ENCODE measurements at places on chromosomes 5 and 9. TPM values are rescaled to one million over a fixed set of nuclear protein-coding genes. Genes with fewer than 3 reads are reported as not detected.

- DNase-seq = no peak
These were observed 499.1 kb downstream of the CDK5RAP2 start for GRCh38 chr9:120080849-120081248.

- no peak for DNase-seq
These were observed 655.3 kb downstream of the LRRC70 start for GRCh38 chr5:63233911-63234310.

DNA sequence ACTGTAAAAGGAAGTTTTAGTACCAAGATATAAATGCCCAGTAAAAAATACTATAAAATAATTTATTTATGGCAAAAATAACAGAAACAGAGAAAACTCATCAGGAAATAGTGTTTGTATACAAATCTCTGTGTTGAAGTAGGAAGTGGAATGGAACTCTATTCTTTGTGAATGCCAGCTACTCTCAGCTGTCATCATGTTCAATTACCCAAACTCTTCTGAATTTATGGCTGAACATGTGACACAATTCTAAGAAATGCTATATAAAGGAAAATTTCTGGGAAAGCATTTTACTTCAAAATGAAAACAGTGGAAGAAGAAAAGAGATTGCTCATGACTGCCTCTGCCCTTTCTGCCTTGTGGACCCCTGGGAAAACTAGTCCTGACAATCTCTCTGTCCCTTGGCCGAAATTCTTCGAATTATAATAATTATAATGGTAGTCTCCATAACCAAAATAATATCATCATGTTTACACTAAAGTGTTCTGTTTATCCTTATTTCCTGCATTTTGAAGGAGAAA, 522.3 kb upstream of the ST8SIA4 start:
- no peak for DNase-seq

DNA sequence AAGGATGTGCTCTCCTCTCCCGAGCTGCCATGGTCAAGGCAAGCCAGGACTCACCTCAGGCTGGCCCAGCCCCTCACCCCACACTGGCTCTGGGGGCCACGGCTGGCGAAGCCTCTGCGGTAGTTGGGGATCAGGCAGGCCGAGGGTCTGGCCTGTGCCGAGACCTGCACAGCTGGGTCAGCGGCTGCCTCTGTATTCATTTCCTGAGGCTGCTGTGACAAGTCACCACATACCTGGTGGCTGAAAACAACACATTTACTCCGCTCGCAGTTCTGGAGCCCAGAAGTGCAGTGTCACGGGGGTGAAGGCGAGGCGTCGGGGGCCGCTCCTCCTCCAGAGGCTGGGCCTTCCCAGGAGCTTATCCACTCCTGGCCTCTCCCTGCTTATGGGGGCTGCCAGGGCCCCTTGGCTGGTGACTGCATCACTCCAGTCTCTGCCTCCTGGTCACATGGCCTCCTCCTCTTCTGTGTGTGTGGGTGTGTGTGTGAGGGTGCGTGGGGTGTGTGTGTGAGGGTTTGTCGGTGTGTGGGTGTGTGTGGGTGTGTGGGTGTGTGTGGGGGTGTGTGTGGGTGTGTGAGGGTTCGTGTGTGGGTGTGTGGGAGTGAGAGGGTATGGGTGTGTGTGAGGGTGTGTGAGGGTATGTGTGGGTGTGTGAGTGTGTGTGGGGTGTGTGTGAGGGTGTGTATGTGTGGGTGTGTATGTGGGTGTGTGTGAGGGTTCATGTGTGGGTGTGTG, 3.2 kb upstream of the SCGB3A1 start:
- DNase-seq = no peak

DNA sequence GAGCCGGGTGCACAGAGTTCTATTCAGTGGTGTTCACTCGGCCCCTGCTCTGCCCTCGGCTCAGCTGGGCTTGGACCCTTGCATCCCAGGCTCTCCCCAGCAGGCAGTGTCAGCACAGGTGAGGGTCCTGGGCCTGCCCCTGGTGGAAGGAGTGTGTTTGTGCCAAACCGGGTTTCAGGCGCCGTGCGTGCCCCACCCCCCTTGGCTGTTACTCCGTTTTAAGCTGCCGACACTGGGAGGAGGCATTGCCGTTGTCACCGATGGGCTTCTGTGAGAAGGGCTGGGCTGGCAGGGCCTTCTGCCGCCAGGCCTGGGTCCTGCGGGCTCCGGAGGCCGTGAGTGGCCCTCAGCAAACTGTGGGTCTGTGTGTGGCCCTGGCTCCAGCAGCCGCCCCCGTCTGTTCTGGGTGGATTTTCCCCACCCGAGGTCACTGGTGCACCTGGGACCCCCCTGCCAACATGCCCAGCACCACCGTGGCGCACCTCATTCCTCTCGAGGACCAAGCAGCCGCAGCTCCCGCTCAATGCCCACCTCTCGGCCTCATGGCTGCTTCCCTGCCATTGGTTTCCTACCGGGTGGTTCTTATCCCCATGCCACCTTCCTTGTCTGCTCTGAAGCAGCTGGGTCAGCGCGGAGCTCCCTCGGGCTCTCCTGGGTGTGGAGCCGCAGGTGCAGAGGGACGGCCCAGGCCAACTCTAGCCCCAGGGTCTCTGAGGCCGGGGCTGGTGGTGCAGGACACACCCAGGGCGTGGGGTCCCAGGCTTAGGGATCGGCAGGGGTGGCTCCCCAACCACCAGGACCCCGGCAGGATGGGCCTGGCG, 44.3 kb upstream of the EXOC3 start:
- DNase-seq = no peak

- no peak for DNase-seq
These were observed 69.4 kb upstream of the DAB2IP start for GRCh38 chr9:121581786-121582600.

DNA sequence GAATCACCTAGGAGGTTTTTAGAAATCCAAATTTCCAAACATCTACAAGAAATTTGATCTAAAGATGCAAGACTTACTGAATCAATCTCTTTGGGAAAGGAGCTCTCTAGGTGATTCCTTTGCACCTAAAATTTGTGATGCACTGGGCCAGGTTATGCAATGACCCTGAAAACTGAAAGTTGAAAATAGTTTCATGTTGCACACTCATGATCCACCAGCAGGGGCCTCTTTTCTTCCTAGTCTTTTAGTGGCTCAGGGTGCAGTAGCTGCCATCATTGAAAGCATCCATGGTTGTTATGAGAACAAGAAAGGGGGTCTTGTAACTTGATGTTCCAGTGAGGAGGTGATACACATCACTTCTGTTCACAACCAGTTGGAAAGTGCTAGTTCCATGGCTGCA, 486.8 kb downstream of the PSAT1 start:
- DNase-seq = no peak

- no peak for DNase-seq
These were observed 158.9 kb upstream of the VCAN start for GRCh38 chr5:83312663-83313062.

- DNase-seq = no peak
These were observed 136.3 kb downstream of the TTLL11 start for GRCh38 chr9:121956808-121957207.

GRCh38 chr5:51203598-51203997, 179.7 kb upstream of the ISL1 start:
- DNase-seq = no peak

GRCh38 chr5:147805030-147805454, 22.5 kb upstream of the JAKMIP2 start:
- no peak for DNase-seq

DNA sequence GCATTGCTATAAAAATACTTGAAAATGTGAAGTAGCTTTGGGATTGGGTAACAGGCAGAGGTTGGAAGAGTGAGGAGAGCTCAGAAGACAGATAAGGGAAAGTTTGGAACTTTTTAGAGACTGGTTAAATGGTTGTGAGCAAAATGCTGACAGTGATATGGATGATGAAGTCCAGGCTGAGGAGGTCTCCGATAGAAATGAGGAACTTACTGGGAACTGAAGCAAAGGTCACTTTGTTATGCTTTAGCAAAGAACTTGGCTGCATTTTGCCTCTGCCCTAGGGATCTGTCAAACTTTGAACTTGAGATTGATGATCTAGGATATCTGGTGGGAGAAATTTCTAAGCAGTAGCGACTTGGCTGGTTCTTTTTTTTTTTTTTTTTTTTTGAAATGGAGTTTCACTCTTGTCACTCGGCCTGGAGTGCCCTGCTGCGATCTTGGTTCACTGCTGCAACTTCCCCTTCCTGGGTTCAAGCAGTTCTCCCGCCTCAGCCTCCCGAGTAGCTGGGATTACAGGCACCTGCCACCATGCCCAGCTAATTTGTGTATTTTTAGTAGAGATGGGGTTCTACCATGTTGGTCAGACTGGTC, 998.9 kb downstream of the TLE1 start:
- DNase-seq = no peak

DNA sequence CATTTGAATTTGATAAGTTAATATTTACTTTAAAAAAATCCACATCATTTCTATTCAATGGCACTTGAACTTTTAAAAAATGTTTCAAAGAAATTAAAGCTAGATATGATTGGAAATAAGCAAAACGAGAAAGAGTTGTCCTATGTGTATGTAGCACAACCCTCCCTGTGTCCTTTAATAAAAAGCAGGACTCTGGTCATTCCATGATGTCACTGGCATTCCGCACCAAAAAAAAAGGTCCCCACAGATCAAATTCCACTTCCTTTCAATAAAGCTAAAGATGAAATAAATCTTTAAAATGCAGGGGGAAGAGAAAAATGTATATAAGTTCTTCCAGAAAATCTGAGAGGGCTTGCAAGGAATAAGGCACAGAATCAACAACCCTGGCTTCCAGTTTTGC, 103.8 kb downstream of the EFNA5 start:
- DNase-seq = no peak

GRCh38 chr5:168334280-168334679, 42.8 kb downstream of the WWC1 start:
- DNase-seq = no peak

- no peak for DNase-seq
These were observed 23.4 kb upstream of the GFPT2 start for GRCh38 chr5:180376511-180376910.

GRCh38 chr9:86945728-86946200, 1.5 kb downstream of the GAS1 start:
- no peak for DNase-seq

DNA sequence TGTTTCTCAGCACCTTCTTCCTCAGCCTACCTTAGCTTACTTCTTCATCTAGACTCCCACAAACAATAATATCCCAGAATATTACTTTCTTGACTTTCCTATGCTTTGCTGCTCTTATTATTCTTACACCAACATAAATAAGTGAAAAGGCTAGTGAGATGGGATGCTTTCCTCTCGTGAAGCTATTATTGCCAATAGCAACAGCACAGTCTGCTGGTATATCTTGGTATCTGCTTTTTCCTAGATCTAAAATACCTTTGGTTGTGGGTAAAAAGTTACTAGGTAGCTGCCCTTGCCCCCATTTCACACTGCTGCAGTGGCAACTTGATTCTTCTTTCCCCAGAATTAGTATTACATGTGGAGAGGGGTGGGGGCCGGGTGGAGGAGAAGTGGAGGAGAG, 26.1 kb upstream of the GLIPR2 start:
- no peak for DNase-seq

Gene COL5A1
- total RNA-seq = 5.7 TPM

Gene PIGO
- 58.7 TPM for total RNA-seq

Gene KIF4B
- 0.10 TPM for total RNA-seq

Gene EPB41L4A
- total RNA-seq = 0.87 TPM

Gene PCDHB12
- total RNA-seq = 0.44 TPM

Gene PTGR1
- total RNA-seq = 46.0 TPM

Gene ITGA1
- 1.6 TPM for total RNA-seq

Gene LECT2
- not detected for total RNA-seq

Gene PCDHA11
- total RNA-seq = 0.08 TPM

Gene TPRN
- total RNA-seq = 21.7 TPM

Gene LEAP2
- total RNA-seq = 1.4 TPM
